Transverse colon (tissue), 4 donors: ENCODE measurements at places on chromosomes 11 and 22. TPM values are rescaled to one million over a fixed set of nuclear protein-coding genes. Genes with fewer than 3 reads are reported as not detected.

GRCh38 chr11:65559535-65559934, 1.4 kb upstream of the LTBP3 start:
- peak overlapping the region; percentile 85 for H3K27ac ChIP-seq
- H3K27me3 ChIP-seq: no peaks in the 10 kb centered on the region
- DNase-seq: no peak
- peaks cover 58% of the 10 kb centered on the region for H3K4me1 ChIP-seq
- no peak overlapping the region for H3K4me3 ChIP-seq

DNA sequence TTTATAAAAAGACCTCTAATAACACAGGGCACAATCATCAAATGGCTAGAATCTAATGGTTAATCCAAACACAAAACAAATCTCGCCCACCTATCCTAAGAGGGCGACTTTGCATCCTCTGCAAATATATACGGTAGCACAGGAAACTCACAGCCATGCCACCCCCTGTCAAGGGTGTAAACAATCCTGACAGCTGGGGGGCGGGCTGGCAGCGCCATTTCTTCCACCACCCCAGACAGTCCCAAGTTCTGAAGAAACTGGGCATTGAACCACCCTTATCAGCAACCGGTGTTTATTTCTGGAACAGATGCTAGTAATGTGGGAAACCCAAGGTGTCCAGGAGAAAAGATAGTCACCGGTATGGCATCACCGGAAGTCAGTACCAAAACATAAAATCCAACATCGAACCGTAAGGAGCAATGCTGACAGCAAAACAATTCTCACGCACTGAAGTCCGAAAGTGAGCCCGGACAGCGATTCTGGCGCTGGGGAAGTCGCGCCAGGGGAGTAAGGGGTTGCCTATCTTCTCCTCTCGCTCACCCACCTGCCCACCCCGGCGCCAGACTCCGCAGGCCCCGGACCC, 825 bp downstream of the FBXO3 start:
- DNase-seq: no peak
- peaks cover 12% of the 10 kb centered on the region for H3K27me3 ChIP-seq
- H3K27ac ChIP-seq: peak overlapping the region; percentile 86
- H3K36me3 ChIP-seq: peaks cover 5% of the 10 kb centered on the region

- no peak for DNase-seq
- H3K4me3 ChIP-seq: no peak overlapping the region
- H3K27ac ChIP-seq: no peak overlapping the region
- no peaks in the 10 kb centered on the region for H3K4me1 ChIP-seq
These were observed 114.4 kb downstream of the MUC15 start for GRCh38 chr11:26457636-26458035.

DNA sequence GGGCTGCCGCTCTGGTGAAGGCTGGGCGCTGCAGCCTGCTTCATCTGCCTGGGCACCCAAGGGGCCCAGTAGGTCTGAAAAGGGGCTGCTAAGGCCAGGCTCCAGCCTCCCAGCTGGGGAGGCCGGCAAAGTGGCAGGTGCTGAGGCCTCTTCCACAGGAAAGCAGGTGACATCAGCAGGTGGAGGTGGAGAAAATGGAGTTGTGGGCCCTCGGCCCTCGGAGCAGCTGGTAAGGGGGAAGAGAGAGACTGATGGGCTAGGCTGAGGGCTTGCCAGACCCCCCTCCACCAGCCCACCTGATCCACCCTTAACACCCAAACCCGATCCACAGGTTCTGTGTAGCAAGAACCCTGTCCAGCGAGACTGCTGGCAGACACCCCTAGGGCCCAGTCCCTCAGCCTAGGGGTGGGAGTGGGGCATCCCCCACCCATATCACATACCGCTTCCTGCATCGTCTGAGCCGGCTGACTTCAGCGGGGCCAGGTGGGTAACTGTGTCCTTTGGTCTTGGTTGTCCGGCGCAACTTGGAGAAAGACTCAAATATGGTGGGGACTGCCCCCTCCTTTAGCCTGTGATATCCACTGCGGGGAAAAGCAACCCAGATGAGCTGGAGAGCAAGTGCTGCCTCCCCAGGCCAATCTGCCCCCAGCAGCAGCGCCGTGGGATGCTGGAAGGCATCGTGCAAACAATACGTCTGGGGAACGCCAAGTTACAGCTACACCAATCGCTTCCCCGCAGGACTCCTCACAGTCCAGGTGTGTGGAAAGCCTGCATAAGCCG, 1.5 kb downstream of the THAP7 start:
- H3K36me3 ChIP-seq: peaks cover 8% of the 10 kb centered on the region
- DNase-seq: no peak
- H3K4me1 ChIP-seq: peaks cover 24% of the 10 kb centered on the region
- H3K27ac ChIP-seq: peak overlapping the region; percentile 99
- peak overlapping the region; percentile 88 for H3K4me3 ChIP-seq

DNA sequence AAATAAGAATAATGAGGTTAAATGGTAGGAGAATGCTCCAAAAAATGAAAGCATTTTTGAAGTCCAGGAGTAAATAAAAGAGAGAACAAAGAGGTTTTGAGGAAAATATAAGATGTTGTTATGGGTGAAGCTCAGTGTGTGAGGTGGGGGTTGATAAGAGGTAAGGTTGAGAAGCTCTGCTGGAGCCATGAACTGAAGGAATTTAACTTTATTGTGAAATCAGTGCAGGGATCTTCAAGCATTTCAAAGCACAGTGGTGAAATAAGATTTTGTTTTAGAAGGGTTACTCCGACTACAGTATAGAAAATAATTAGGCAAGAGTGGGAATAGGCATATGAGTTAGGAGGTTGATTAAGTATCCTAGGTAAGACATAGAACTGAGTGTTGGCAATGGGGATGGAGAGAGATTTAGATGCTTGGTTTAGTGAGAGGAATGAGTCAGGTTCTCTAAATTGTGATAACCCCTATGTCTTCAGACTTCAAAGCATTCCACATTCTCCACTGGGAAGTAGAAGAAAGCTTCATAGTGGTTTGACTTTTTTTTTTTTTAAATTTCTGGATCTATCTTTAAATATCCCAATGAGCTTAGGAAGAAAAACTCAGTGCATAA, 403.2 kb downstream of the AASDHPPT start:
- no peaks in the 10 kb centered on the region for H3K36me3 ChIP-seq
- H3K27ac ChIP-seq: no peak overlapping the region
- H3K27me3 ChIP-seq: no peaks in the 10 kb centered on the region
- no peaks in the 10 kb centered on the region for H3K4me1 ChIP-seq
- H3K4me3 ChIP-seq: no peak overlapping the region

GRCh38 chr11:70928854-70929598, 323.4 kb downstream of the SHANK2 start:
- no peaks in the 10 kb centered on the region for H3K4me1 ChIP-seq
- no peak overlapping the region for H3K4me3 ChIP-seq
- no peak overlapping the region for H3K27ac ChIP-seq
- no peak for DNase-seq
- no peaks in the 10 kb centered on the region for H3K27me3 ChIP-seq

DNA sequence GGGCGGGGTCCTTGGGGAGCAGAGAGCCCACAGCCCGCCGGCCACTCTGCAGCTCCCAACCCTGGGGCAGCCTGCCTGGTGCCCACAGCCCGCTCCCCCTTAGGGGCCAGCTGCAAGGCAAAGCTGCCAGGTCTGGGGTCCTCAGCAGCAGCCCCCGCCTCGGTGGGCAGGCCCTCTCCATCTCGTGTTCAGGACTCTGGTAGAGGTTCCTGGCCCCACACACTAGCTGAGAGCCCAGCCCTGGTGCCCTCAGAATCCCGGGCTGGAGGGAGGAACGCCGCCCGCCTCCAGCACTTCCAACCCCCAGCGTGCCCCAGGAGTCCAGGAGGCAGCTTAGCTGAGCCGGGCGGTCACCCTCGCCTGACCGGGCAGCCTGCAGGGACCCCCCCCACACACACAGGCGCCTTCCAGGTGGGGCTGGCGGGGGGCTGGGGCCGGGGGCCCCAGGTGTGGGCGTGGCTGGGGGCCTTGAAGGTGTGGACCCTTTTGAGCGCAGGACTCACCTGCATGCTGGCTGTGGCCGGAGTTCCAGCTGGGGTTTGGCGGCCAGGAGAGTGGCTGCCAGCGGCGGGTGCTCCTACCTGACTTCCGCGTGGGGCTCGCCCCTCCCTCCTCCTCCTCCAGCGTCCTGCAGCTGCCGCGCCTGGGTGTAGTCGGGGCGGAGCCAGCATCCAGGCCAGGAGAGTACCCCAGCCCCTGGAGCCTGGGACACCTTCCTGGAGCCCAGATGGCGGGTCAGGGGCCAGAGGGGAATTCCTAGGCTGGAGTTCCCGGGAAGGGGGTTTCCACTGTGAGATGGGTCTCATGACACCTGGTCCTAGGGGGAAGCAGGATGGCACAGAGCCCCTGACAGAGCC, at the start of gene ANO9:
ANO9 (minus strand) TSS at position 594 of the 857 bp plus-strand sequence; CDS start at position 509, 85 bp downstream.
- peaks cover 46% of the 10 kb centered on the region for H3K4me1 ChIP-seq
- peak within 1 kb of the TSS; percentile 75 for H3K27ac ChIP-seq
- peak; percentile 87 for DNase-seq
- H3K27me3 ChIP-seq: peaks cover 20% of the 10 kb centered on the region
- no peaks in the 10 kb centered on the region for H3K36me3 ChIP-seq
- peak within 1 kb of the TSS; percentile 51 for H3K4me3 ChIP-seq

DNA sequence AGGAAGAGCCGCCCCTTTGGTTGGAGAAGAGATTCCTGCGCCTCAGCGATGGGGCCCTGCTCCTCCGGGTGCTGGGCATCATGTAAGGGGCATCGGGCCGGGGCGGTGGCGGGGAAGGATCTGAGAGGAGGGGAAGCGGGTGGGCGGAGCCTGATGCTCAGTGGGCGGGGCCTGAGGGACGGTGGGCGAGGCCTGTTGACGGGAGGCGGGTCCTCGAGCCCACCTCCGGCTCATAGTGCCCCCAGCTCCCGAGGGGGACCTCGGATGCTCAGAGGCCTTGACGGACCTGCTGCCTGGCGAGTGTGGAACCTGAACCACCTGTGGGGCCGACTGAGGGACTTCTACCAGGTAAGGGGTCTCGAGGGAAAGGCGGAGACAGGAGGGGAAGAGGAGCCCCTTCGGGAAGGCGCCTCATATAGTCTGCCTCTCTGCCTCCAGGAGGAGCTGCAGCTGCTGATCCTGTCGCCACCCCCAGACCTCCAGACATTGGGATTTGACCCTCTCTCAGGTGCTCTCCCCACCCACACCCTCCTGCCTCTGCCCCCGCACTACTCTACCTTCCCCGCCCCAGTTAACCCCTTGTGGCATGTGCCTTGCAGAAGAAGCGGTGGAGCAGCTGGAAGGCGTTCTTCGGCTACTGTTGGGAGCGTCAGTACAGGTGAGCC, 799 bp downstream of the CCDC88B start:
- H3K36me3 ChIP-seq: no peaks in the 10 kb centered on the region
- DNase-seq: peak; percentile 87
- peaks cover 7% of the 10 kb centered on the region for H3K4me1 ChIP-seq
- no peak overlapping the region for H3K4me3 ChIP-seq

DNA sequence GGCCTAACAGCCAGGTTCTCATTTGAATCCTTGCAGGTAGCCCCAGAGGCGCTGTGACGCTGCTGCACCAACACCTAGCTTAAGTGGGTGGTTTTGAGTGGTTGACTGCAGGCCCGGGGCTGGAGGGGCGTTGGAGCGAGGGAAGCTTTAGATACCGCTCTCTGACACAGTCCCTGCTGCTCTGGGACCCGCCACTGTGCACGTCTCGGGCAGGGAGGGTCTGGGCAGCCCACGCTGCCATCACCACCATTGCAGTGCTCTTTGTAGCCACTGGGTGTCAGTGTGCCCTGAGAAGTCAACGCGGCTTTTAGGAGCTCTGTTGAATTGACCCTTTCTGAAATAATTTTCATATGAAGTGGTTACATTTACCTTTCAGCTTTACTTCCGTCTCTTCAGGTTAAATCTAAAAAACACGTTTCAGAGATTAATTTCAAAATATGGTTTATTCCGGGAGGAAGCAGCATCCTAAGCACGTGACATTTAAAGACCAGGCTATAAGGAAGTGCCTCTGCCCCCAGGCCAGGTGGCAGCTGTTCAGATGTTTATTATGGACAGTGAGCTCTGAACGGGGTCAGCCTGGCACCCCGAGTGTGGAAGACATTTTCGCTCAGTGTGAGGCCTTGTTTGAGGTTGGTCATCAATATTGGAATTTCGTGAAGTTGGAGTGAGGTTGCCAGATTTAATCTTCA, 30.9 kb upstream of the PARVB start:
- H3K4me3 ChIP-seq: no peak overlapping the region
- no peaks in the 10 kb centered on the region for H3K27me3 ChIP-seq
- H3K36me3 ChIP-seq: no peaks in the 10 kb centered on the region
- H3K4me1 ChIP-seq: peaks cover 4% of the 10 kb centered on the region

Gene OR51B4
- total RNA-seq: not detected

Gene PUS3
- total RNA-seq: 7.4 TPM
